ENCODE measurements at places on chromosomes 2 and 18.

- no peak for DNase-seq
Observed at GRCh38 chr2:172813314-172813888, 77.8 kb downstream of the RAPGEF4 start.

GRCh38 chr2:238290091-238290509 lies 1.7 kb upstream of the PER2 start:
- DNase-seq: no peak

DNA sequence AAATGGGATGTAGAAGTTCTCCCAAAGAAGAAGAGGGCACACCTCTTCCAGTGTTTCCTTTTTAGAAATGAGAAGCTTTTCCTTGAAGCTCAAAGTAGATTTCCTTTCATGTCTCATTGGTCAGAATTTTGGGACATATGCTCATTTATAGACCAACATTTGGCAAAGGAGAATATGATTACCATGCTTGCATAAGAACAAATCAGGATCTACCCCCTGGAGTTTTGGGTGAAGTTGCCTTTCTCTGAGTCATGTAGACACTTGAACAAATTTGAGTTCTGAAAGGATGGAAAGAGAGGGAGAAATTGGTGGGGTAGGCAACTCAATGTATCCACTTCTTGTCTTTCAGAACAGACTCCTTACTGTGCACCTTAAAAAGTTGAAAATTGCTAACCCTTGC lies 409.0 kb downstream of the SLC4A3 start:
- no peak for DNase-seq

DNA sequence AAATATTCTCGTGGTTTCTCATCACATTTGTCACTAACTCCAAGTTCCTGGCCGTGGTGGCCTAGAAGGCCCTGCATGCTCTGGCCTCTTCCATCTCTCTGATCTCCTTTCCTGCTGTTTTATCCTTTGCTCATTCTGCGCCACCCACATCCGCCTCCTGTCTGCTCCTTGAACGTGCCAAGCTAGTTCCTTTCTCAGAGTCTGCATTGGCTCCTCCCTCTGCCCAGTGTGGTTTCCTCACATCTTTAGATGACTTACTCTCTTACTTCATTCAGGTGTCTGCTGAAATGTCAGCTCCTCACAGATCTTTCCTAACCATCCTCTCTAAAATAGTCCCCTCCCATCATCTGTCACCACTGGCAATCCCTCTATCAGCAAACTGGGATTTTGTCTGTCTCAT lies 158.6 kb upstream of the RBMS1 start:
- peak; percentile 45 for DNase-seq

- DNase-seq: no peak
Observed at GRCh38 chr2:11344956-11345677, 681 bp upstream of the ROCK2 start.

DNA sequence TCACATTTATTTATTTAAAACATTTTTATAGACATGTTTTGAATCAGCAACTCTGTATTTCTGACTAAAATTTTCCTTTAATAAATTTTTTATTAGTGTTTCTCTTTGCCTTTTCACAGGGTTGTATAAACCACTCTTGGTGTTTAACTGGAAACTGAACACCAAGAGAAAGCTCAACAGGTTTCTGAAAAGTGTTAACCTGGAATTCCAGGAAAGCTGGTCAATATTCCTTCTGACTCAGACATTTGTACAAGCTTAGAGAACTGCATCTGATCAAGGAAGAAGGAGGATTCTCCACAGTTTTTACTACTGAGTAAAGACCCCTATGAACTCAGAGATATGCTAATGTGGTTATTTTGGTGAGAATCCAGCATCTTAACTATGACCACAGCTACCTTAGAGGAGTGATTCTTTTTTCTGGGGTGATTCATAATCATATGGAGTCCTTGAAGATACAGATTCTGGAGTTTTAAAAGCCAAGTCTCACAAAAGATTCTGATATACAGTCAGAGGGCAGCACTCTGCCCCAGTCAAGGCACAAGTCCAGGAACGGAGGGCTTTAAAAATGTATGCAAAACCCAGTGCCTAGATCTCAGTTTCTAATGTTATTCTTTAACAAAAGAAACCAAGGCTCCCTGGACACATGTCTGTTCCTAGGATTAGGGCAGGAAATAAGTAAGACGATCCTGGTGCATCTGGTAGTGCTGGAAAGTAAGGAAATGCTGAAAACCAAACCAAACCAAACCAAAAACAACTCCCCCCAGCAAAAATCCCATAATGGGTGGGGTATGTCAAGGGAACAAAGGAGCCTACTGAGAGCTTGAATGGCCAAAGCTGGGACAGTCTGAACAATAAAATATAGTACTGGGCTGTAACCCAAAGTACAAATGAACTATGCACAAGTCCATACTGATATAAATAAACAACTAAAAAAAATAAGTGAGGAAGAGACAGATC lies 85.1 kb upstream of the FZD5 start:
- no peak for DNase-seq

DNA sequence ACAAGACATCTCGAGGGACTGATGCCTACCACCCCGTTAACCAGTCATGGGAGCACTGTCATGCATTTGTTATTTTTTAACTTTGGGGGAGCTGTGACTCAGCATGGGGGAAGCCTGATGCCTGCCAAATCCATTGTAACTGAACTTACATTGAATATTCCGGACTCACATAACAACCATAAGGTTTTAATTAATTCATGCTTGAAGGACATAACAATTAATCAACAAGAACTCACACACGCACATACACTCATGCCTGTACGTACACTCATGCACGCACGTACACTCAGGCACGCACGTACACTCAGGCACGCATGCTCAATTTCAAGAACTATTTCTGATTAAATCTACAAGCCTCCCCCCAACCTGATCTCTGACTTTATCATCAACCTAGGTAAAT lies 1639.1 kb downstream of the SUCLG1 start:
- DNase-seq: no peak

- no peak for DNase-seq
Observed at GRCh38 chr18:48673853-48674721, 135.3 kb downstream of the CTIF start.

DNA sequence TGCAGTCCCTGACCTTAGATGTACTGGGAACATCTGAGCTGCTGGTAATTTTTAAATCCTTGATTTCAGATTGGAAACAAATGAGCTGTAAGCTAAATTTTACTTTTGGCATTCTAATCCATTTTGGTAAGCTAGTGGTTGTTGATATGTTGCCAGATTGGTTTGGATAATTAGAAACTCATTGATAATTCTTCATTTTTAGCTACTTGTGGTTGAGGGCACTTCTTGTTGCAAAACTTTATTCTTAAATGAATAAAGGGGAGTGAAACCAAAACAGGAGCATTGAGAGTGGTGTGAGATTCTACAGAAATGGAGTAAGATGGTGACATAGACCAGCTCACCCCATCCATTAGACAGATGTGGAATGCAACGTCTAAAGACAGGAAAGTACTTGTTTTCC lies 64.5 kb downstream of the ITGB1BP1 start:
- DNase-seq: no peak

DNA sequence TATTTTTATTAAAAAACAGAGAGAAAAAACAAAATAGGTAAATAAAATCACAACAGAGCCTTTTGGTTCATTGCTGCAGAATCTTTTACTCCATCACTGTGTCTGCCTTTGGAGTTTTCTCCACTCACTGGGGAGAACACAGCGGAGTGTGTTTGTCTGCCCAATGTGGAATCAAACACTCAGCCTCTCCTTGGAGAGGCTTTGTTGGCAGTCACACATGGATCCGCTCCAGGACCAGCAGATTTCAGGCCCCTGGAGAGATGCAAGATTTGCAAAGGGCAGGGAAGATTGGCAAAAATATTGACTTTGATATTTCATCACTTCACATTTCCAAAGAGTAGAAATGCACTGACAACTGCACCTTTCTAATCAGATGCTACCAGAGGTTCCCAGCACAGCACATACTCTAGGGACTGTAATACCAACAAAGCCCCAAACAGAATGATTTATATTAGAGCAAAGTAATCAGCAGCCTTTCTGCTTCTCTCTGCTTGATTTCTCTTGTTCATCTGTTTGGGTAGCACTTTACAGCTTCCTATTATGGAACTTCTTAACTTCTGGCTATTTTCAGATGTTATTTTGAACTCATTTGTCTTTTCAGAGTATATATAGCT lies 1898.8 kb upstream of the PIK3C3 start:
- no peak for DNase-seq

Data from stimulated activated CD4-positive, alpha-beta T cell treated with anti-CD3 and anti-CD28 coated beads, Interleukin-12 subunit alpha, Interleukin-12 subunit beta, amount 100 ng/mL, for 48 hours (primary cell).